ENCODE measurements at places on chromosomes 12 and 14.

- peak; percentile 40 for DNase-seq
Observed at GRCh38 chr14:105537580-105538474, 11.4 kb downstream of the TMEM121 start.

DNA sequence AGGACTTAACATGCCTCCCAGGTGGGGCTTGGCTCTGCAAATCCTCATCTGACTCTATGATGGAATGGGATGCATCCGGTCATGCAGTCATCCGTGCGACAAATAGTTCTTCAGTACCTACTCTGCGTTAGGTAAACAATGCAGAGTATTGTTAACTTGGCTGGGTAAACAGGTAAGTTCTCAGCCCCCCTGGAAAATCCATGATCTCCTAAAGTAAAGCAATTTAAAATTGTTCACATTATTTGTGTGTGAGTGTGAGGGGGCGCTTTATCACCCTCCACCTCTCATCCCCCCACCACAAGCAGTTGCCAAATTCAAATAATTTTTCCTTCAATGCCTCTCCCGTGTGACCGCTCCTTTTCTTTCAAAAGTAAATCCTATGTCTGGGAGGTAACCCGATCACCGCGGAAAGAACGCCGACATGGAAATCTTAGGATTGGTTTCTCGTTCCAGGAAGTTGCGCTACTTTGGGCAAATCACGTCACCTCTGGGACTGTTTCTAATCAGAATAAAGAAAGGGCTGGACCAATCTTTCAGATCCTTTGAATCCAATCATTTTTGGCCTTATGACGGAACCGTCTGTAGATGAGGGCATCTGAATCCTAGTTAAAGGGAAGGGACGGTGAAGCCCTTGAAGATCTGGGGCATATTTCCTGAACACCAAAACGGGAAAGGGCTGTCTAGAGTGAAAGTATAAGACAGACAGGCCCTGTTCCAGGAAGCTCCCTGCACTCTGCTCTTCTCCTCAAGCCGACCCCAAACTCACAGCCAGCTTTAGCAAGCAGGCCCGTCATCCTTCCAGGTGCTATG is 44.0 kb upstream of the SINHCAF start:
- no peak for DNase-seq

DNA sequence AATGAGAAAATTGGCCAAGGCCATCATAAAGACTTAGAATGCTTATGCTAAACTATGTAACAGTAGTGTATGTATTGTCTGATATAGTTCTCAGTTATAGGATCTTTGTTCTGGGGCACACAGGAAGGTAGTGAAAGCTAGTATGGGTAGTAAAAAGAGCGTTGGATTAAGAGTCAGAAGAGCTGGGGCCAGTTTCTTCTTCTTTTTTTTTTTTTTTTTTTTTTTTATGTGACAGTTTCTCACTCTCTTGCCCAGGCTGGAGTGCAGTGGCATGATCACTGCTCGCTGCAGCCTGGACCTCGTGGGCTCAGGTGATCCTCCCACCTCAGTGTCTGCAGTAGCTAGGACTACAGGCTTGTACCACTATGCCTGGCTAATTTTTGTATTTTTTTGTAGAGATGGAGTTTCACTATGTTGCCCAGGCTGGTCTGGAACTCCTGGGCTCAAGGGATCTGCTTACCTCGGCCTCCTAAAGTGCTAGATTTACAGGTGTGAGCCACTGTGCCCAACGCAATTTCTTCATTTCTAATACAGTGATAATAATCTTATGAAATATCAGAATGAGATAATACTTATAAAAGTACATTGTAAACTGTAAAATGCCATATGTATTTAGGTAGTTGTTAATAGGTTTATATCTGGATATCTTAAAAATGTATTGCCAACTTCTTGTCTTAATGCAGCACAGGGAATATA is 7.4 kb downstream of the MDM2 start:
- no peak for DNase-seq

- peak; percentile 83 for DNase-seq
Observed at GRCh38 chr14:20415782-20416206, 2.5 kb upstream of the TEP1 start.

- DNase-seq: no peak
Observed at GRCh38 chr12:22361785-22362184, 27.3 kb upstream of the ST8SIA1 start.

DNA sequence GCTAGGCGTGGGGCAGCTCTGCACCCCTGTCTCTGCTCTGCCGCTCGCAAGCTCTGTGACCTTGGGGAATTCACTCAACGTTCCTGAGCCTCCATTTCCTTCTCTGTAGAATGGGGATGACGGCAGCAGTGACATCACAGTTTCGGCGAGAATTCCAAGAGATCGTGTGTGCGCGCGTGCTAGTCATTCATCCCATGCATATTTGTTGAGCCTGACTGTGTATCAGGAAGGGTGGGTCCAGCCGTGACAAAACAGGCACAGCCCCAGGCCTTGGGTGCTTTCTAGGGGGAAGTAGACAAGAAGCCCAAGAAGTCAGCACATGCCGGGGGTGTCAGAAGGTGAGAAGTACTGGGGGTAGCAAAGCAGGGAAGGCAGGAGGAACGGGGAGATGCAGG is 145.6 kb upstream of the NCOR2 start:
- peak; percentile 49 for DNase-seq

DNA sequence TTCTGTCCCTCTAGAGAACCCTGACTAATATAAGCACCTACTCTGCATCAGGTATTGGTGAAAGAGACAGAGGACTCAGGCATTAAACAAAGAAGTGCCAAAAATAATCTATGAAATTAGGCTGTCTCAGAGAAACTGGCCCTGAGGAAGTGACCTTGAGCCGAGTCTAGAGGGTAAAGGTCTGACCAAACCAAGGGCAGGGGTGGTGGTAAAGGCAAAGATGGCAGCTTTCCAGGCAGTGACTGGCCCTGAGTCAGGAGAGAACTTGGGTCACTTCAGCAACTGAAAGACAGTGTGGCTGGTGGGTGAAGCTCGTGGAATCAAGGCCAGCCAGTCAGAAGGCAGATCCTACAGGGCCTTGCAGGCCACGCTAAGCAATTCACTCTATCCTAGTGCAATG is 30.6 kb downstream of the CDKL1 start:
- DNase-seq: no peak

- no peak for DNase-seq
Observed at GRCh38 chr12:130303781-130304180, 33.9 kb upstream of the PIWIL1 start.

DNA sequence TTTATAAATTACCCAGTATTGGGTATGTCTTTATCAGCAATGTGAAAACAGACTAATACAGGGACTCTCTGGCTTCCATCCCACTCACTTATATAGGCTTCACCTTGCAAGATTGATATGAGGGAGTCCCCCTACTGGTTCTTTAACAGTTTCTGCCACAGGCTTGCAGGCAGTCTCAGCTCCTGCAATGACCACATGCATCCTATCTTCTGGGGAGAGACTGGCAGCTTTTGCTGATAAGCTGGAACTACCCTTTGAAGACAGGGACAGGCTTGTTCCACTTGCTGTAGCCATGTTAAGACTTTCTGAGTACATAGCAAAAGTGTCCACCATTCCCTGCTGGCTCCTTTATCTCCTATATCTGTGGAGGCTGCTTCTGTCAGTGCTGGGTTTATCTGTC is 531.7 kb upstream of the FLRT2 start:
- DNase-seq: no peak

DNA sequence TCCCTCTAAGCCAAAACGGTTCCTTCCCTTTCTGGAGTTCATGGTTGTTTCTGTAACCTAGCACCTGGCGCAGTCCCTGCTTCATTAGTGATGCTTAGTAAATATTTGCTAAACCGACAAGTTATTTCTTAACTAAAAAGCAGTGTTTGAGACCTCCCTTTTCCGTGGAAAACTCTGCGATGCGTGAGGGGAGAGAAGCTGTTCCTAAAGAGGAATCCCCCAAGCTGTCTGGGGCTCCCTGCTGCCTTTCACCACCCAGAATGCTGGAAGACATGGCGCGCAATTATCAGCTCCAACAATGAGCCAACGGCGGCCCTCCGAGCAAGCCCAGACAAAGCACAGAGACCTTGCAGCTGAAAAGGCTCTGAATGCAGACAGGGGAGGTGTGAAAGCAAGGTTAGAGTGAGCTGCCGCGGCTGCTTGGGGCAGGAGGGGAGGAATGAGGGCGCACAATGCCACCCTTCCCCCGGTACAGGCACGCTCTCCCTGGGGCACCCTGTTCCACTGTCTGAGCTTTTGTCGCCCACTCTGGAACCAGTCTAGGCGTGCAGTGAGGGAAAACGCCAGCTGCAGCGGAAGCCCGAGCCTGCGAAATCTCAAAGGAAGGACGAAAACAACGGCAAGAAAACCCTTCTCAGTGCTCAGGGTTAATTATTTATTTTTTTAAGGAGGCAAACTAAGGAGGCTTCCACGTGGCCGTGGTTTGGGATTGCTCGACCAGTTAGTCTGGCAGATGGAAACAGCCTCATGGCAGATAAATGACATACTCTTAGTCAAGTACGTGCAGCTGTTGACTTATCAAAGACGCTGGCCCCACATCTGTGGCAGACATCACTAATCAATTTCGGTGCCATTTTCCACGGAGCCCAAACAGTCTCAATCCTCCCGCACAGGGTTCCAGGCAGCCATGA is 66.3 kb downstream of the RBM19 start:
- no peak for DNase-seq

- DNase-seq: no peak
Observed at GRCh38 chr12:13000616-13000924, 505 bp upstream of the HEBP1 start.

GRCh38 chr12:95870897-95871296 is 12.1 kb downstream of the SNRPF start:
- DNase-seq: no peak

DNA sequence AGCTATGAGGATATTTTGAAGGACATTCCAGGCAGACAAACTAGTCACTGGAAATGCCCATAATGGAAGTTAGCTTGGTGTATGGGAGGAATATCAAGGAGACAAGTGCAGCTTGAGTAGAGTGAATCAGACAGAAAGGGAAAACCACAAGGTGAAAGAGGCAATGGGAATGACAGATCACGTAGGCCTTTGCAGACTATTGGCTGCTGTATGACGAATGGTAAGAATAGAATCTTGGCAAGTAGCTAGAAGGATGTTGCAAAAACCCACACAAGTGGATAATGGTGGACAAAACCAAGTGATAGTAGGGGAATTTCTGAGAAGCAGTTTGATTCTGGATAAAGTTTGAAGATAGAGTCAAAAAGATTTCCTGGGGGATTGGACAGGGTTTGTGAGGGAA is 196.9 kb upstream of the NOVA1 start:
- DNase-seq: no peak

DNA sequence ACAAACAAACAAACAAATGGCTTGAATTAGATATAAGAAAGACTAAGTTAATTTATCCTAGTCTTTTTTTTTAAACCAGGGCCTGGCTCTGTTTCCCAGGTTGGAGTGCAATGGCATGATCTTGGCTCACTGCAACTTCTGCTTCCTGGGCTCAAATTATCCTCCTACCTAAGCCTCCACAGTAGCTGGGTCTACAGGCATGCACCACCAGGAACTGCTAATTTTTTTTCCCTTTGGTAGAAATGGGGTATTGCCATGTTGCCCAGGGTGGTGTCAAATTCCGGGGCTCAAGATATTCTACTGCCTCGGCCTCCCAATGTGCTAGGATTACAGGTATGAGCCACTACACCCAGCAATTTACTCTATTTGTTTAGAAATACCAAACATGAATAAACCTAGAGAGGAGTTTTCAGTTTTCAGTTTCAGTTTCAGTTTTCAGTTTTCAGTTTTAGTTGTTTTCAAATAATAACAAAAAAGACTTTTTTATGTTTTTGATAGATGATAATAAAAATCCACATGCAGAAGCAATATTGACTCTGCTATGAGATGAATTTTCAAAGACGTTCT is 817.0 kb downstream of the FLRT2 start:
- DNase-seq: no peak

GRCh38 chr12:8655421-8655820 is 7.2 kb downstream of the MFAP5 start:
- no peak for DNase-seq

DNA sequence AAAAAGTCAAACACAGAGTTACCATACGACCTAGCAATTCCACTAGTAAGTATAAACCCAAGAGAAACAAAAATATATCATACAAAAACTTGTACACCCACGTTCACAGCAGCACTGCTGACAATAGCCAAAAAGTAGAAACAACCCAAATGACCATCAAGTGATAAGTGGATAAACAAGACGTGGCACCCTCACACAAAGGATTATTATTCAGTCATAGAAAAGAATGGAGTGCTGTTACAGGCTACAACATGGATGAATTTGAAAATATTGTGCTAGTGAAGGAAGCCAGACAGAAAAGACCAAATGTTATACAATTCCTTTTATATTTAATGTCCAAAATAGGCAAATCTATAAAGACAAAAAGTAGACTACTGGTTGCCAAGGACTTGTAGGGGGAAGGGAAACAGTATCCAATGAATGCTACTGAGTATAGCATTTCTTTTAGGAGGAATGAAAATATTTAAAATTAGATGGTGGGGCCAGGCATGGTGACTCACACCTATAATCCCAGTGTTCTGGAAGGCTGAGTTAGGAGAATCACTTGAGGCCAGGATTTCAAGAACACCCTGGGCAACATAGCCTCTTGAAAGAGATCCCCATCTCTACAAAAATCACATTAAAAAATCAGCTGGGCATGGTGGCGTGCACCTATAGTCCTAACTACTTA is 41.9 kb downstream of the SPTLC2 start:
- DNase-seq: no peak

- no peak for DNase-seq
Observed at GRCh38 chr12:51419425-51420193, 5.0 kb upstream of the SLC4A8 start.

- DNase-seq: no peak
Observed at GRCh38 chr12:71646512-71646911, 17.1 kb downstream of the ZFC3H1 start.

DNA sequence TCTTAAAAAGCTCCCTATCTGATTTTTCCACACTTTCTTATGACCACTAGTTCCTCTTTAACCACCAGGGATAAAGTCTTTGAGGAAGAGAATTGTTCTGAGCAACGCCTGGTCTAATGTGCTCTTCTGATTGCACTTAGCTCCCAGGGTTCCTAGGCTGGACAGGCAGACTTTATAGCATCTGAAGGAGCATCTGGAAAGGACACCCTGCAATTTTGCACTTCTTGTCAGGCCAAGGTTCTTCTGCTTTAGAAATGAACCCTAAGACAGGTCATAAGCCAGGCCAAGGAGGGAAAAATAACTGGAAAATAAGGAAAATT is 126.3 kb downstream of the KTN1 start:
- DNase-seq: no peak

- no peak for DNase-seq
Observed at GRCh38 chr14:60775296-60775695, 40.7 kb downstream of the MNAT1 start.

GRCh38 chr14:77088219-77088618 is 9.8 kb upstream of the CIPC start:
- no peak for DNase-seq

GRCh38 chr12:122226366-122227125 is 694 bp upstream of the DIABLO start:
- DNase-seq: no peak

GRCh38 chr12:48615681-48616080 is 45.8 kb upstream of the LALBA start:
- peak; percentile 57 for DNase-seq

DNA sequence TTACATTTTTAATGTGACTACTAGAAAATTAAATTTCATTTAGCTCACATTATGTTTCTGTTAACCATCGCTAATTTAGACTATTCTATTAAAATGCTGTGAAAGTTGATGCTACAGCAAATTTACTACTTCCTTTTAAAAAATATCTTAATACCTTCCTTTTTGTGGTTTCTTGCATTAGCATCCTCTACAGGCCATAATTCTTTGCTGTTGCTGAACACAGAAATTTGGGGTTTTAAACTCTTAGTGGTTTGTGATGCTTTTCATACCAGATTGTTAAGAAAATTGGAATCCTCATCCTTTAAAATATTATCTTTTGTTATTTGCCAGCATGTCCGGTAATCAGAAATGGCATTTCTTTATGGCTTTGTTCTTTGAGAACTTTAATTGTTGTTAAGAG is 18.1 kb downstream of the WNK1 start:
- no peak for DNase-seq

Measured in NB4 (cell line).